ENCODE measurements at places on chromosomes 16 and 17. TPM values are rescaled to one million over a fixed set of nuclear protein-coding genes. Genes with fewer than 3 reads are reported as not detected.

PRR15L gene
- not detected for total RNA-seq

DNA sequence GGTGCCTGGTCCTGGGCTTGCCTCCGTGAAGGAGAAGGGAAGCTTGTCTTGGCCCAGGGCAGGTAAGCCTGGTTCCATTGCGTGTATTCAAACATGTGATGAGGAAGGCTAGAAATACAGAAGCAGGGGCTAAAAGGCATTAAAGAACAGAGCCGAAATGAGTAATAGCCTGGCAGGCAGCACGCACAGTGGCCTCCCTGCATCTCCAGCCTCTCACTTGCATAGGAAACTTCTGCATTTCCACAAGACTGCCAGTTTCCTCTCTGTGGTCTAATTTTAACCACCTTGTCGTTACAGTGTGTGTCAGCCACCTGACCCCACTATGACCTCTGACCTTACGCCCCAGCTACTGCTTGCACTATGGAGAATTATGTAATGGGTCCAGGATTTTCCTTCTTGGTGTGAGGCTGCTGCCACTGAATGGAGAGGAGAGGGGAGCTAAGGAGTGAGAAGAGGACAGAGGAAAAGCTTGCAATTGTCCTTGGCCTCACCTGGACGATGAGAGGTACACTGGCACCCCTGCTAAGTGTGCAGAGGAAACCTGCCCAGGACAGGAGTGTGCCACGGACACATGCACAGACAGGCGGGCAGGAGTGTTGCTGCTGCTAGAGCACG lies 32.8 kb downstream of the HIC1 start:
- DNase-seq = no peak

- DNase-seq = no peak
Measured at GRCh38 chr17:48549281-48549630, 4.3 kb upstream of the HOXB2 start.

DNA sequence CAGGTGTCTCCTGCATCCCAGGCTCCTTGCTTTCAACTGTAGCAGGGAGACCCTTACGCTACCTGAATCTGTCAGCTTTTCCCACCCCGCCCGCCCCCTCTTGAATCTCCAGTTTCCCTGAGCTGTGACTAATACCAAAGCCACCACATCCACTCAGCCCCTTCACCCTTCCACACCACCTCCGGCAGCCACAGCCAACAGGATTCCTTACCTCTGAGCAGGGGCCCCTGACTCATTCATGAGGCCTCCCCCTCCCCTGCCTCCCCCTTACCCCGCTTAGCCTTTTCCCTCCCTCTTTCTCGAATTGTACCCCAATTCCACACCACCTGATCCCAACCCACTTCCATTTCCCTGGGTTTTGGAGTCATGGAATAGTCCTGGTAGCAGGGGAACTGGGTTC lies 2.3 kb downstream of the STX1B start:
- no peak for DNase-seq

DNA sequence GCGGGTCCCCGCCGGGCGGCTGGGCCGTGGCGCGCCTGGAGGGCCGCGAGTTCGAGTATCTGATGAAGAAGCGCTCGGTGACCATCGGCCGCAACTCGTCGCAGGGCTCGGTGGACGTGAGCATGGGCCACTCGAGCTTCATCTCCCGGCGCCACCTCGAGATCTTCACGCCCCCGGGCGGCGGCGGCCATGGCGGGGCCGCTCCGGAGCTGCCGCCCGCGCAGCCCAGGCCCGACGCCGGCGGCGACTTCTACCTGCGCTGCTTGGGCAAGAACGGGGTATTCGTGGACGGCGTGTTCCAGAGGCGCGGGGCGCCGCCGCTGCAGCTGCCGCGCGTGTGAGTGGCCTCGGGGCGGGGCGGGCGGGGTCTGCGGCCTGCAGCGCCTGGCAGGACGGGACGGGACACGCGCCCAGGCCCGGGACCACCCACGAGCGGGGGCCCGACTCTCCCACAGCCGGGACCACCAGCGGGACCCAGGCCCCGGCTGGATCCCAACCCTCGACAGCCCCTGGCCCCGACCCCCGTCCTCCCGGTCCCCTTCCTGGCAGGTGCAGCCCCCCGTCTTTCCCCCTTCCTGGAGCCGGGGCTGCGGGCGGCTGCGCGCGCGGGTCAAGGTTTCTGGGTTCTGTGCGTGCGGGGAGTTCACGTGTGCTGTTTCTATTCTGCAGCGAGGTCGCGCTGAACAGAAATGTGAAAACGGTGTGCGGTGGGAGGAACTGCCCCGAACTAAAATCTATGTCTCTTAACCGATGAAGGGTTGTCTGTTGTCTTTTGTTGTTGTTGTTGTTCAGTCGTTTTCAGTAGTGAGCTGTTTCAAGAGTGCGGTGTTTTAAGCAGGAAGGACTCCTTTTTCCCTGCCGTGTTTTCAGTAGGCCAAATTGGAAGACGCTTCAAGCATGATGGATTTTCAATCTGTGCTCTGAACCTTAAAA lies 705 bp downstream of the FOXK2 start:
- peak; percentile 40 for DNase-seq

DNA sequence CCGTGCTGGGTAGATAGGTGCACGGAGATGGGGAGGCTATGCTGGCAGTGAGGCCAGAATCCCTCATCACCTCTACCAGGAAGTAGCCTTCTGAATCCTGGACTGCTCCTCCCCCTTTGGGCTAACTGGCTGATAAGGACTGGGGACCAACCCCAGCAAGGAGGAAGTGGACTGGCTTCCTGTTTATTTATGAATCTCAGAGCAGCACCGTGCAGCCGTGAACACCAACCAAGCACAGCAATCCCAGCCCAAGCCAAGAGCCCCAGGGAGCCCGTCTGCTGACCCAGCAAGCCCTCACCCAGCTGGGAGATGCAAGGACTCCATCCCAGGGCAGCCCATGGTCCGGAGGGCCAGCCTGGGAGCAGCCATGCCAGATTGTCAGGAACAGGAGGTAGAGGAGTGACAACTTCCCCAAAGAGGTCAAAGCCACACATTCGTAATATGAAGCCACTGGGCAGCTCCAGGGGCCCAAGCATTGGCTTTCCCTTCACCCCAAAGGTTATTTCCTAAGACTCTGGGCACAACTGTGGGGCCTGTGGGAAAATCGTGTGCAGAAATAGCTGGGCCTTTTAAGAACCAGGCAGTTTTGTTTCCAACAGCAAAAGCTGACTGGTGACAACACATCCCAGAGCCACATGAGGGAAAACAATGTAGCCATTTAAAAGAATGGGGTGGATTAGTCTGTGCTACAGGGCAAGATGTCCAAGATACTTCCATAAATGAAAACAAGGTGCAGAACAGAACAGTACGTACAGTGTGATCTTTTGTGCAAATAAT lies 23.9 kb downstream of the PHB1 start:
- no peak for DNase-seq

DNA sequence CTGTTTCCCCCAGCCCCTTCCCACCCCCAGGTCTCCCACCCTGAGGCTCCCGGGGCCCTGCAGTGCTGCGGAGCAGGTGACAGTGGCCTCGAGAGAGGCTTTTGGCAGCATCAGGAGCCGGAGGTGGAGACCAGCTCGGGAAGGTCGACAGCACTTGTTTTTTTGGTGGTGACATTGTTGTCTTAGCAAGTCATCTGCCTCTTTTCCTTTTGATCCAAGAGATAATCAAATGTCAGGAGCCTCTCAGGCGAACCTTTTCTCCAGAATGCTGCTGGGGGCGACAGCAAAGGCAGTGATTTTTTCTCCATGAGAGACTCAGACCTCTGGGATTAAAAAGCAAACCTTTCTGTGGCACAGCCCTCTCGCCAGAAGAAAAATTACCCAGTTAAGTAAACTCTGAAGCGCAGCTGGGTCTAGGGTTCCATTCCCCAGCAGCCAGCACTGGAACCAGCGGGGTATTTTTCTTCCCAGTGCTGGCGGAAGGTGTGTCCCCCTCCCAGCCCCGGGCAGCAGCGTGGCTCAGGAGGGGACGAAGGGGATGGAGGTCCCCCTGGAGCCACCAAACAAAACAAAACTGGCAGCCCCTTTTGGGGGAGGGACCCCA lies 37.2 kb downstream of the GRIN2C start:
- DNase-seq = no peak

Data from fibroblast of villous mesenchyme (primary cell).